Heart left ventricle (tissue), 16 donors: ENCODE measurements at places on chromosomes 7 and 10. TPM values are rescaled to one million over a fixed set of nuclear protein-coding genes. Genes with fewer than 3 reads are reported as not detected.

The CYP3A7 gene
- total RNA-seq, result not detected

The FKBP6 gene
- total RNA-seq, result not detected

The TRPV6 gene
- not detected for total RNA-seq

The FBXL15 gene
- 10.1 TPM for total RNA-seq

The HHEX gene
- total RNA-seq, result 3.9 TPM
